ENCODE measurements at places on chromosomes 11 and 22.

GRCh38 chr11:124872280-124872679 is 7.0 kb downstream of the ROBO3 start:
- DNase-seq, result no peak

GRCh38 chr22:29330753-29331152 is 15.3 kb upstream of the RASL10A start:
- DNase-seq, result no peak

GRCh38 chr11:41175304-41175972 is 284.0 kb downstream of the LRRC4C start:
- no peak for DNase-seq

DNA sequence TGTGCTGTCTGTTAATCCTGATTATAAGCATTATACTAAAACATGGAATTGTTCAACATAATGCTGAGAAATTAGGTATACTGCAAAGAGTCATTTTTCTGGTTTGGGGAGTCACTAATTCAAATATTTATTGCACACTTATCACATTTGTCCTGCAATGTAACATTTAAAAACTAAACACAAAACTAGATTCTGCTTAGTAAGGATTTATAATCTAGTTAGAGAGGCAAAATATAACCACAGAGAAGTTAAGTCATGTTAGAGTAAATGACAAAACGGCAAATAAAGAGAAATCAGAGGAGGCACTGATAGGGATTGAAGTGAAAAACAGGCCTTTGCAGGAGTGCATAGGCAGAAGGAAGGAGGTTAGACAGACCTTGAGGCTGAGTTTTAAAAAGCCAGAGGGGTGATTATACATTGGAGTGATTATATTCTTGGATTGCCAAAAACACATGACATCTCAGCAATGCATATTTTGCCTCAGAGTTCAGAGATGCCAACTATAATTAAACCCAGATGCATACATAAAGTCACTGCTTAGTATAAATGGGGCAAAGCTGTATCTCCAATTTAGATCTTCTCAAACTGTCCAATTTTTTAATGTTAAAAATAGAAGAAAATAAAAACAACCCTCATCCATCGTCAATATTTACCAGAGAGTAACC is 49.7 kb downstream of the CCDC34 start:
- DNase-seq, result no peak

DNA sequence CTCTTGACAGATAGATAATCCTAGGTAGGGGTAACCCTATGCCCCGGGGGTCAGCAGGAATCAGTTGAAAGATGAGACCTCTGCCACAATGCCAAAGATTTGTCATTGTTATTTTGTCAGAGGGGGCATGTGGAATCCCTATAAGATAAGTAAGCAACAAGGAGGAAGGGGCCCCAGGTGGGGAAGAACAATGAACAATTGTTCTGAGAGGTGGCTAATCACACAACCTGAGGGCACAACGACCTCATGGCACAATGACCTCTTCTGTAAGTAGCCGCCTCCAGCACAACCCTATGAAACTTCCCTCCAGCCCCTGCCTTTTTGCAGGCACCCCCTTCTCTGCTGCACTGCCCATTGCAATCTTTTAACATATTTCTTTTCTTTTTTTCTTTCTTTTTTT is 11.8 kb upstream of the FBLN1 start:
- no peak for DNase-seq

GRCh38 chr11:117966908-117967307 is 19.3 kb upstream of the IL10RA start:
- no peak for DNase-seq

DNA sequence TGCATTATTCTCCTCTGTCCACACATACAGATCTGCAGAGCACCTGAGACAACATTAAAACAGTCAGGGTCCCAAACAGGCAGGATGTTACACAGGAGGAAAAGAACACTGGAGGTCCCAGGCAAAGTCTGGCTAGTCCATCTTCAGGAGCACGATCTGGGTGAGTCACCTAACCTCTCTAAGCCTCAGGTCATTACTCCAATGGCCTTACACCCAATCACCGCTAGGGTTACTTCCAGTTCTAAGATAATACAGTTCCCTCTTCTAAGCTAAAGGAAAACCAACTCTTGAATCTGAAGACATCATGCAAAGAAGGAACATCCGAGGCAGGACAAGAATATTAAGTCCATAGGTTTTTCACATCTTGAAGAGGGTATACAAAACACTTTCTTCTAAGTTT is 24.5 kb downstream of the ASCC2 start:
- DNase-seq, result no peak

GRCh38 chr22:21940521-21940920 is 12.1 kb downstream of the PPM1F start:
- DNase-seq, result no peak

DNA sequence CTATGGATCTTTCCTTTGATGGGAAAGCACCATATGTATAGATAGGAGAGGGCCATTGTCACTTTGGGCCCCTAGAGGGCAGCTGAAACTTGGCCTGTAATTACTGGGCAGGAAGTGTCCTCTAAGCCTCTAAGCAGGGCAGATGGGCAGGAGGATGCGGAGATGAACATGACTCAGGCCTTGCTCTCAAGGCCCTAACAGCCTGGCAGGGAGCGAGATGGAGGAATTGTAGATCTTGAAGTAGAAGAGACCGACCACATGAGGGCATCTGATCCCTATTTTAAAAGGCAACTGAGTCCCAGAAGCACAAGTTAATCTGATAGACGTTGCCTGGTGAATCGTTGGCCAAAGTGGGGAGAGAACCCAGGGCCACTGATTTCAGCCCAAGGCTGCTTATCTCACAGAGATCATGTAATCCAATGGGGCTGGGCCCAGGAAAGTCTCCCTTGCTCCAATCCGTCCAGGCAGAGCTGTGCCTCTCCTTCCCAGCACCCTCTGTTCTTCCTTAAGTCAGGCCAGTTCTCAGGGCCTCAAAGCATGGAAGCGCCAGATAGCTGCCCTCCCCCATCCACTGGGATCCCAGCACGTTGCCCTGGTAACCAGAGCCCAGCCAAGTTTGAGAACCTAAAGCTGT is 2.5 kb upstream of the SEPTIN3 start:
- DNase-seq, result peak; percentile 16

- no peak for DNase-seq
Observed at GRCh38 chr11:45904309-45904915, 2.7 kb downstream of the FREY1 start.

DNA sequence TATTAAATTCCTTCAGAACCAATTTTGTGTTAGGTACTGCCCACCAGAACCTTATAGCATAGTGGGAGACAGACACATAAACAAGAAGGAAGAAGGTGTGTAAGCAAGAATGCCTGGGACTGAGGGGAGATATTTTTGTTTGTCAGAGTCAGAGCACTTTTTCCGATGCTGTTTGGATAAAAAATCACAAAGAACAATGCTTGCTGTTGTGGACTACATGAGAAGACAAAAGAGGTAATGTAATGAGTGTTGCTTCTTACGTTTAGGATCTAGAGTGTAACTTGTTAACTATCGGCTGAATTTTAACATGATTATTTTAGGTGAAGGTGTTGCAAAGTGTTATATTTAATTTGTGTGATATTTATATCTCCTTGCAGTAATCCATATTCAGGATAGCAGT is 84.9 kb downstream of the ATM start:
- no peak for DNase-seq

- DNase-seq, result no peak
Observed at GRCh38 chr11:120655589-120655988, 144.0 kb downstream of the GRIK4 start.

DNA sequence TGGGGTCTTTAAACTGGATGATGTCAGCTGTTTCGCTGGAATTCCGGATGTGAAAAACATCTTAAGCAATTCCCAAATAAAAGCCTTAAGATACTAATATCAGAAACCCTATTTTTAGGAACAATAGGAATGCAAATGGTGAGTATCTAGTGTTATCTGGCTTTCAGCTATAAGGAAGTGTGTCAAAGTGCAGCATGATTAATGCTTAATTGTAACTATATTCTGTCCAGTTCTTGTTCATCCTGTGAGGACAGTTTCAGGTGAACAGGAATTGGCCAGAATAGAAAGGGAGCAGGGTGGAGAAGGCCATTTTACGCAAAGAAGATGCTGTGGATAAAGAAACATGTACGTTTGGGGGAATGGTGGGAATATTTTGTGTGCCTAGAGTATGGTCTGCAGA is 108.2 kb downstream of the RASSF10 start:
- DNase-seq, result no peak

DNA sequence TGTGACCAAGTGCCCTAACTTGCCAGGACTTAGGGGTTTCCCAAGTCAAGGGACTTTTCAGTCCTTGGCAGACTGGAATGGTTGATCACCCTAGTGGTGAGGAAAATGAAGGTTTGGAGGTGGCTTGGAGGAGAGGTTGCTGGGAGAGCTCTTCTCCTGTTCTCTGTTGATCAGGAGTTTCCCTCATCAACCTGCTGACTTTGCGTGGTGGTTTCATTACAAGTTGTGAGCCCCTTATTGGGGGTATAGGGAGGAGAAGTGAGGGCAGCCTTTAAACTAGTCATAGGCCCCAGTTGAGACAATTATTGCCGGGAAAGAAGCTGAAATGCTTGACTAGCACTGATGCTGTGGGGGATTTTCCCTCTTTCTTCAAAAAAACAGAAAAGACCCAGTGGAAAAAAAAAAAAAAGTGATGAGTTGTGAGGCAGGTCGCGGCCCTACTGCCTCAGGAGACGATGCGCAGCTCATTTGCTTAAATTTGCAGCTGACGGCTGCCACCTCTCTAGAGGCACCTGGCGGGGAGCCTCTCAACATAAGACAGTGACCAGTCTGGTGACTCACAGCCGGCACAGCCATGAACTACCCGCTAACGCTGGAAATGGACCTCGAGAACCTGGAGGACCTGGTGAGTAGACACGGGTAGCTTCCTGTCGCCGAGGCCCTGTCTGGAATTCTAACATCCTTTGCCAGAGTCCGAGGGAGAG is at the start of gene CXCR5:
CXCR5 (plus strand) TSS at position 525 of the 704 bp plus-strand sequence; CDS start at position 575, 50 bp downstream.
- DNase-seq, result no peak

- DNase-seq, result no peak
Observed at GRCh38 chr22:44955102-44955501, 54.7 kb downstream of the PHF21B start.

GRCh38 chr11:62446091-62446490 is 27.3 kb downstream of the SCGB1A1 start:
- no peak for DNase-seq

DNA sequence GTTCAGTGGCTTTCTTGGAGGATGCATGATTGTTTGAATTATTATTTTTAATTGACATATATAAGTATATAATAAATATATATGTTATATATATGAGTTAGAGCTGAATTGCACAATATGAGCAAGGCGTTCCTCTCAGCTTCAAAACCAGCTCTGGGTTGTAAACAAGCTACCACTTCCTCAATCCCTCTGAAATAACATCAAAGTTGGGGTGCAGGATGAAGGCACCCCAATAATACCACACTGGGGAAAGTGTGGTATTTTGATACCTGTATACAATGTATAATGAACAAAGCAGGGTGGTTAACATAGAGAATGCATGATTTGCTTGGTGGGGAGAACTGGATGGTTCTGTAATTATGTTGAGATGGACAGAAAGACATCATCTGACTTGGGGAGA is 1.7 kb upstream of the SORL1 start:
- DNase-seq, result no peak

DNA sequence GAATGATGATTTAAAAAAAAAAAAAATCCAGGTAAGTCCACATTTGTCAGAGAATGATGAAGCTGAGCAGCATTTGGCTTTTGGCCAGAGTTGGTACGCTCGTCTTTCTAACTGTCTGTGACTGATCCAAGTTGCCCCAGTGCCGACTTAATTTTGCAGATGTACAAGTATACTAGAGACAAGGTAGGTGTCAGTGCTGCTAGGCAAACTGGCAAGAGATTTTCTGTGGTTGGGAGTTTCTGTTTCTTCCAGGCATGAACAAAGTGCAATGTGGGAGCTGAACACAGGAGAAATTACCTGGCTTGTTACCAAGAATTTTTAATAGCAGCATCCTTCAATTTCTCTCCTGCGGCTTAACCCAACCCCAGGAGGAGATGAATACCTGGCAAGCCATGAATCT is 307.7 kb downstream of the BUD13 start:
- DNase-seq, result no peak

DNA sequence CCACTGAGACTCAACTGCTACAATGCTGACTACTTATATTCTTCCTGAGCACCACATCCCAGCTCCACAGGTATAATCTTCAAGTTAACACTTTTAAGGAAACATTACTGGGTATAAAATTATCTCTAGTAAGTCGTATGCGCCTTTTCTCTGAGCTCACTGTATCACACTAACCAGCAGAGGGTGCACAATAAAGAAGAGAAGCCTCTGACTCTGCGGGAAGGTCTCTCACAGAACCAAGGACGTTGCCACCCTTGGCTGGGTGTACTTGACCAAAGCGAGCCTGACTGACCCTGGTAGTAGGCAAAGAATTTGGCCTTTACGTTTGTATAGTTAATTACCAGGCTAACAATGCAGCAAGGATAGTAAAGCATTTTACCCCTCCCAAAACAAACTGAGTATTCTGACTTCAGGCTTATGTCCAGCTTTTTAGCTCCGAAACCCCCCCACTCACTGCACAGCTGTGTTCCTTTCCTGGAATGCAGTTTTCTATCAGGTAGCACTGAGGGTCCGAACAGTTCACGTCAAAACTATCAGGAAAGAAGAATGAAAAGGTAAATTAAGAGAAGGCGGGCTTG is at the start of gene BTBD18:
BTBD18 (minus strand) TSS at position 144 of the 578 bp plus-strand sequence. CDS start 631 bp downstream, outside the sequence.
- no peak for DNase-seq

DNA sequence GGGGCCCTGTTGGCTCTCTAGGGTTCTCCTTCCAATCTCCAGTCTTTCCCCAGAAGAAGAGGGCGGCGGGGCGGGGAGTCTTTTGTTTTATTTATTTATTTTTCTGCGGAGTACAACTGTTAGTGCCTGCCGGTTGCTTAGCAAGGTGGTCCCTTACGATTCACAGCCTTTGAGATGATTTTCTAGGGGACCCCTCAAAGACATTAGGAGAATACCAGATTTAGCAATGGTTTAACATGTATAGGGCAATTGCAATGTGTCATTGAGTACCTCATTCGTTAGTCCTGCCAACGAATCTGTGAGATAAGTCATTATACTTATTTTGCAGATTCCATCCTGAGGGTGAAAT is 307 bp upstream of the MRPL16 start:
- DNase-seq, result no peak

GRCh38 chr11:3051196-3052108 is 5.8 kb downstream of the CARS1 start:
- DNase-seq, result no peak

- no peak for DNase-seq
Observed at GRCh38 chr22:33850193-33850592, 70.1 kb downstream of the LARGE1 start.

GRCh38 chr11:115599125-115599524 is 94.9 kb upstream of the CADM1 start:
- DNase-seq, result no peak
